ENCODE measurements at places on chromosomes 2 and 18. TPM values are rescaled to one million over a fixed set of nuclear protein-coding genes. Genes with fewer than 3 reads are reported as not detected.

- DNase-seq: no peak
These were observed 184.9 kb downstream of the GLI2 start for GRCh38 chr2:120920454-120921148.

DNA sequence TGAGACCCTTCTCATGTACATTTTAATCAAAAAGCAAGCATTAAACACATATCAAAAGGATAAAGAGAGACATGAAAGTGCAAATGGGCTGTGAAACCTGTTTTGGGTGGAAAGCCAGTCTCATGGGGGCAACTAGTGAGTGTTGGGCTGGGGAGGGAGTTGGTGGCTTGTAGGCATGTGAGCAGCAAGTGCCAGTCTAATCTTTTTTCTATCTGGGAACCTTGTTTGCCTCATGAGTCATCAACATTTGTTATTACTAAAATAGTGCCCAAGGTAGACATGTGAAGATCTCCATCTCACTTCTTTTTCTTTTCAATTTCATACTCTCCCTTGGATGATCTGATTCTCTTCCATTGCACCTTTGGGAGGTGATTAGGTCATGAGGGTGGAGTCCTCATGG is 613.9 kb upstream of the GYPC start:
- no peak for DNase-seq

DNA sequence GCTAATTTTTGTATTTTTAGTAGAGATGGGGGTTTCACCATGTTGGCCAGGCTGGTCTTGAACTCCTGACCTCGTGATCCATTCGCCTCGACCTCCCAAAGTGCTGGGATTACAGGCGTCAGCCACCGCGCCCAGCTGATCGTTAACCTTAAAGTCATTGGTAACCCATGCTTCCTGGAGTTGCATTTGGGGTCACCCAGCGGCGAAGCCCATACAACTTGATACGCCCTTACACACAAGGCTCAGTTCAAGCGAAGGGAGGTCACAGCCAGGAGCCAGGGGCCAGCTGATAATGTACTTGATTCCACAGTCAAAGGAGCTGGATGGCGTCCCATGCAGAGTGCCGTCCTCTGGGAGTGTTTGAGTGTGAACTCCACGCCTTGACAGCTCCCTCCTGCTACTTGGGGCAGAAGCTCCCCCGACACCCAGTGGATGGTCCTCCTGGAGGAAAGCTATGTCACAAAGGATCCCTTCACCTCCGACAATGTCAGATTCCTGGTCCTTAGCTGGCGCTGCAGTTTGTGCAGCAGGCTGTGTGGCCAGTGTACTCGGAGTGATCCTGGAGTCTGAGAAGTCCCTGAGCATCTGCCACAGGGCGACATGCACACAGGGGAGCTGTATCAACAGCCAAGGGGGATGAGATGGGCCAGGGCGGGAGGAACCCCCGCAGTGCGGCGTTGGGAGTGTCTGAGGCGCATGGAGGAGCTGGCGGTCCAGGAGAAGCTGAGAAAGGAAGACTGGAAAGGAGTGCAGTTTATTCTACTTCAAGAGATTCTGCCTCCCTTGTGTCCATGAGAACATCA is 7.9 kb downstream of the CLHC1 start:
- DNase-seq: no peak

GRCh38 chr2:38613126-38613848 is 10.6 kb upstream of the HNRNPLL start:
- DNase-seq: no peak

Gene ASXL3
- 3.0 TPM for total RNA-seq

Data from transverse colon (tissue), 4 donors.